Epithelial cell of proximal tubule (primary cell): ENCODE measurements at places on chromosomes 7 and 10. TPM values are rescaled to one million over a fixed set of nuclear protein-coding genes. Genes with fewer than 3 reads are reported as not detected.

The CYP2E1 gene
- 0.17 and 1.1 TPM in 2 replicates for total RNA-seq

The SFMBT2 gene
- 1.2 and 2.4 TPM in 2 replicates for total RNA-seq

The SFTPA1 gene
- total RNA-seq = not detected in 2 replicates

The PILRA gene
- total RNA-seq = not detected in 2 replicates

The SOSTDC1 gene
- total RNA-seq = 0.29 TPM in 1 of 2 replicates, not detected in the other

The OPN1SW gene
- total RNA-seq = not detected in 2 replicates

The MGMT gene
- total RNA-seq = 19.7 and 51.4 TPM in 2 replicates

The CYP3A4 gene
- total RNA-seq = not detected in 2 replicates

The CUZD1 gene
- total RNA-seq = 0.29 and 1.0 TPM in 2 replicates

DNA sequence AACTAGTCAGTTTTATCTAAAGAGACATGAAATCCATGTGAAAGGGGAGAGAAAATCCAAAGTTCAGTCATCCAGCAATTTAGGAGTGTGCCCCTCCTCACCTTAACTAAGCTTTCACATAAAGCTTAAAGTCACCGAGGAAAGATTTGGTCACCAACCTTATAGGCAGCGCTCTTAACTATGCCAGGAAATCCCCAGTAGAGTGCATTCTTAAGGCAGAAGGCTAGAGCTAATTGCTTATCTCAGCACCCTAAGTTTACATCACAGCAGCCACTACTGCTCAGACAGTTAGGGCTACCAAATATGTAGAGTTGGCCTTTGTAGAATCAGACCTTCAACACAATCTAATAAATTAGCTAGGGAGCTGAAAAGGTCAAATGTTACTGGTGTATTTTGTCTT, 47.9 kb downstream of the MTPN start:
- DNase-seq = no peak

DNA sequence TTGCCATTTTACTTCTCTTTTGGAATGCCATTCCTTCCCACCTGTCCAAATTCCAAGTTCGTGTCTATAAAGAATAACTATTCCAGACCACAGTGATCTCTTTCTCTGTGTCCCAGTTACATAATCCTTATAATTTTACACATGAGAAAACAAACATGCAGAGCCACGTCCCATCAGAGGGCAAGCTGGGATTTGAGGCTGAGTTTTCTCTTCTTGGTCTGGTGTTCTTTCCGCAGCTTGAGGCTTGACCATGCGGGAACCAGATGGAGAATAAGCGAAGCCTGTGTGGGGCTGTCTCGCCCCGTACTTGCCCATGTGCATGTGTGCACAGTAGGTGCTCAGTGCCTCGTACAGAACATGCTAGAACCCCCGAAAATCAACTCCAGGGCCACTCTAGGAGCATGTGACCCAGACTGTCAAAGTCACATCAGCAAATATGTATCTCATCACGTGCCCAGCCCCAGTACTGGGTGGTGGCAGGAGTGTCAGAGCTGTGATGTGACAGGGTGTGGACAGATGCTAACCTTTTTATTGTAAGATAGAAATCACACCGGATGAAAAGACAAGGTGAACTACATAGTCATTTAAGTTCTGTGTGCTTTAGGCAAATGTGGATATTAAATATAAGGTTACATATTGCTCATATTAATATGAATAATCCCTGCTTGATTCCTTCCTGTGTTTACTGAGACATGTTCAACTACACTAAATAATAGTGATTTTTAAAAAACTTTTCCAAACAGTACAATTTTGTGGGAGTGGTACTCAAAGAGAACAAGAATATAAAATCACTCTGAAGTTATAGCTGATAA, 3.2 kb downstream of the INSIG1 start:
- DNase-seq = no peak

GRCh38 chr10:102673819-102674511, 29.7 kb downstream of the TRIM8 start:
- DNase-seq = no peak

GRCh38 chr10:103622935-103623574, 129.6 kb downstream of the NEURL1 start:
- DNase-seq = no peak

- DNase-seq = no peak
Measured at GRCh38 chr7:85750454-85750949, 563.6 kb upstream of the SEMA3D start.

DNA sequence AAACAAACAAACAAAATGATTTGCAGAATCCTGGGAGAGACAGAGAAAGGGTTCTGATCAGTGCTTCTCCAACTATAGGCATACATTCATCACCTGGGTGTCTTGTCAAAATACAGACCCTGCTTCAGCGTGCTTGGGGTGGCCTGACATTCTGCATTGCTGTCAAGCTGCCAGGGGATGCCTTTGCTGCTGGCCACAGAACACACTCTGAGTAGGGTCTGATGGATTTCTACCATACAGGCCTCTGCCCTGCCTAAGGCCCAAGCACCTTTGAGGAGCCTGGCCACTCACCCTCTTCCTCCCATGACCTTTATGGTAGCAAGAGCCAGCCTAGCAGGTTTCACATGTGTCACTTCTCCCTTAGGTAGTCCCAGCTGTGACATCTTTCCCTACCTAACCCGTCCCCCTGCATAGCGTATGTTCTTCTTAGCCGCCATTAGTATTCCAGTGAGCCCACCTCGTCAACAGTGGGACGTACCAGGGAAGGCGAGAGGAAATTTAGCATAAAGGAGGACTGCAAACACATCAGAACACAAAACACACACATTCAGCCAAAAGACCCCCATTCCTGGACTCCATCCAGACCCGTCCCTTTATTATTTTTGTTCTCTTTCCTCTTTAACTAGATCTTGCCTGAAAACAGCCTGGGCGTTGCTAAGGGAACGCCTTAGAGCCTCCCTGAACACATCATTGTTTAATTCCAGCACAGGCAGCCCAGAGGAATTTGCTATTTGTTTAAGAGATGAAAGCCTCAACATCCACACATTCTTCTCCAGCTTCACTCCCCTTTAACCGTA, 43.9 kb upstream of the PODXL start:
- no peak for DNase-seq

DNA sequence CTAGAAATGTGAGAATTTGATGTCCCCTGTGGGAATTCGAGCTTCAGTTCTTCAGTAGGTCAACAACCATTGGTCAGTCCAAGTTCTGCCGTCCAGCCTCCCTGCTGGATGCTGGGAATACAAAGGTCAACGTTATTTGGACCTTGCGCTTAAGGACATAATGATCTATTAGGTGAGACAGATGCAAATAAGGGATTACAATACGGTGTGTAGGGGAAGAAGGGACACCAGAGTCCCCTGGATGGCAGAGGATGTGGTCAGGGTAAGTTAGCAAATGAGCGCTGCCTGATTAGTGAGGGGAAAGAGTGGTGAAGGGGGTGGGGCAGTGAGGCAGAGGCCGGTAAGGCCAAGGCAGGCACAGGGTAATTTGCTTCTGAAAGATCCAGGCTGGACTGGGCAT, 16.2 kb downstream of the CCNY start:
- no peak for DNase-seq

- no peak for DNase-seq
Measured at GRCh38 chr10:35855155-35855947, 213.3 kb upstream of the FZD8 start.

DNA sequence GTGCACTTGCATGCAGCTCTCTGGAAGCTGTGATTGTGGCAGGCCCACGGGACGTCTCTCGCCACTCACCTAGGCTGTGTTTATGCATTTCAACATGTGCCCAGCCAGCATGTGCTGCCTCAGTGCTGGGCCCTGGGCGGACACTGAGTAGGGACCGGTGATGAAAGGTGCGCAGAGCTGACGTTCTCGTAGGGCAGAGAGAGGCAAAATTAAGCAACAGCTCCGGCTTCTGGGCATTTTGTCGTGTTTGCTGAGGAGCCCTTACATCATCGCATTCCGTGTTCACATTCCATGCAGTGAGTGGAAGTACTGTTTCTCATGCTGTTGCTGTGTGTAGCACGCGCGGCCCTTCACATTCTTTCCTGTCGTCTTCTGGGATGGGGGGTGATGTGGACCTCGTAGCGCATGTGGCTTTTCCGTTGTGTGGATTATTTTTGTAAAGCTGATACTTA, 50.5 kb downstream of the PRF1 start:
- peak; percentile 56 for DNase-seq

- DNase-seq = no peak
Measured at GRCh38 chr7:106177300-106177690, 65.2 kb upstream of the SYPL1 start.

- no peak for DNase-seq
Measured at GRCh38 chr7:83947260-83947659, 247.3 kb downstream of the SEMA3A start.

DNA sequence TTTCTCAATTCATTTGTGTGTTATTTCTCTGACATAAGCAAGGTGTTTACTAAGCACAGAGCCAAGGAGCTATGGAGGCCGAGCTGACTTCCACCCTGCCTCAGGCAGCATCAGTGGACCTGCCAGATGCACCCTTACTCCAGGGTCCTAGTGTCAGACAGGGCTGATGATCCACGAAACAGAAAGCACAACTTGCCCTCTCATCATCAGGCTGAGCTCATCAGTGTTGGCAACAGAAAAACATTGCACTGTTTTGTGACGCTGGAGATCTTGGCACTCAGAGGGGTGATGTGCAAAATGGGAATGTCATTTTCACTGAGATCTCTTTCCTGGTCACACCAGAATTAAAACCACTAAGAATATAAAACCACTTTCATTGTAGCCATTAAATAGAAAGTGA, 201.8 kb downstream of the GLI3 start:
- DNase-seq = no peak

- DNase-seq = no peak
Measured at GRCh38 chr7:100974021-100974420, 4.7 kb downstream of the MUC12 start.

GRCh38 chr7:69678494-69679187, 80.4 kb downstream of the AUTS2 start:
- no peak for DNase-seq

DNA sequence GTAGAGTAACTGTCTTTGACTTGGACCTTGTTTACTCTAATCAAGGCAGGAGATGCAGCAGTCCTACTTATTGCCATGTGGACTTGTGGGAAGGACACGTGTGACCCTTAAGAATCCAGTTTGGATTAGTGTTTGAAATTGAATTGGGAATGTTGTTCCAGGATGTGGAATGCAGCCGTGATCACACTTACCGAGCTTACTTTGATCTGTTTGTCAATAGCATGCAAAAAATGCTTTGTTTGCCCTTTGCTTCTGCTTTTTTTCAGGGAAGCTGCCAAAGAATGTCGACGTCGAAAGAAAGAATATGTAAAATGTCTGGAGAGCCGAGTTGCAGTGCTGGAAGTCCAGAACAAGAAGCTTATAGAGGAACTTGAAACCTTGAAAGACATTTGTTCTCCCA, 84.7 kb downstream of the CREM start:
- no peak for DNase-seq

DNA sequence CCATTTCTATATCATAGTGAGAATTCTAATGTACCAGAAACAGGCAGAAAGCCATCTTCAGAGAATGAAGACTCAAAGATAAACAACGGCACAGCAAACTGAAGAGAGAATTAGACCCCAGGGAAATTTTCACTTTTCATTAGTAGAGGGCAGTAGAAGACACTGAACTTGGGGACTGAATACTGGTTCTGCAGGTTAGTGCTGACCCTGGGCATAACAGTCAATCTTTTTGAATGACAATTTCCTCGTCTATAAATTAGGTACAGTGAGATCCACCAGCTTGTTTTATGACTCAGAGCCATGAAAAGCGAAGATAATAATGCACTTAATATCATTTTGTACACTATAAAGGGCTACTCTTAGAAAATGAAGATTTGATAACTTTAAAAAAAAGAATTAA, 13.7 kb downstream of the FKBP14 start:
- DNase-seq = no peak

DNA sequence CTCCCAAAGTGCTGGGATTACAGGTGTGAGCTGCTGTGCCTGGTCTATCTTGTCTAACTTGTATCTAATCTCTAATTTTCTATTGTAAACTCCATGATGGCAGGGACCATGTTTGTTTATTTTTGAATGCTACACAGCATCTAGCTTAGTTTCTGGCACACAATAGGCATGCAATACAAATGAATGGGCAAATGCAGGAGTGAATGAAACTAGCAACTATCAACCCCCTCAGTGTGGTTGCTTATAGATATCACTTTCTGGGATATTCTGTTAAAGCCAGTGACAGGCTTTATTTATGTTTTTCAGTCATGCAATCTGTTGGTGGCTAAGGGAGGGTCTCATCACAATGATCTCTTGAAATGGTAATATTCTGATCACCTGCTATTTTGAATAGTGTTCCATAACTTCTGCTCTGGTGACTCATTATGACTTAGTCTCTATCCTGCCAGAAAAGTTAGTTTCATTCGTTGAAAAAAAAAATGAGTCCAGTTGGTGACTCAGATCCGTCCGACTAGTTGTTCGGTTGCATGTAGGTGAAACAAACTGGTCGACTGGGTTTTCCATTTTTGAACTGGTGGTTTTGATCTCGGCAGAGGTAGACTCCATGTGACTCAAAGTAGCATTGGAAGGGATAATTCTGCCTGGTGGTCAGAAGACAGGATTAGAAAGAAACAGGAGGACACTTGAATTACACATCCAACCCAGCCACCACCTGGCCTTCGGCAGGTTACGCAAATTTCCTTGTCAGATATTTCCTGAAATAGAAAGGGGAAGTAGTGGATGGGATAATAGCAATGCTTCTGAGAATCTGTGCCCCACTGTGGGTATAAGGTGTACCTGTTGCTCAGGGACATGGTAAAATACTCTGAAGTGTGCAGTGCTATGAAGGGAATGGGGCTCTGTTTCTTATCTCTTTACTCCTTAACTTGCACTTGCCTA, 76.8 kb downstream of the GATA3 start:
- no peak for DNase-seq

DNA sequence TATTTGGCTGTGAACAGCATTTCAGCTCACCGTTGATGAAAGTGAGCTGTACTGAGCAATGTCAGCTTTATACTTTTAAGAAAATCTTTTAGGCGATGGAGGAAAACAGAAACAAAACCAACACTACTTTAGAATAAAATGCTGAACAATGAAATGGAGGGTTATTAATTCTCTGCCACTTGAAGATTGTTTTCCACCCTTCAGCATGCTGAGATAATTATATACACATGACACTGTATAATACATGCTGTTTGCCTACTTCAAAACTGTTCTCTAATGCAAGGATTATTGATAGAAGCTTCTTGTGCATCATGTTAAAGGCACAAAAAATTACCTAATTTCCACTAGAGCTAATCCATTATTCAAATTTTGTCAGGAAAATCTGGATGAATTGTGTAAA, 66.8 kb downstream of the CACNA2D1 start:
- DNase-seq = no peak

GRCh38 chr10:71972746-71973695, 8.8 kb downstream of the CHST3 start:
- no peak for DNase-seq
